ENCODE measurements at places on chromosomes 7 and 10.

GRCh38 chr7:23594879-23595604 is 2.1 kb upstream of the CCDC126 start:
- no peak for DNase-seq

DNA sequence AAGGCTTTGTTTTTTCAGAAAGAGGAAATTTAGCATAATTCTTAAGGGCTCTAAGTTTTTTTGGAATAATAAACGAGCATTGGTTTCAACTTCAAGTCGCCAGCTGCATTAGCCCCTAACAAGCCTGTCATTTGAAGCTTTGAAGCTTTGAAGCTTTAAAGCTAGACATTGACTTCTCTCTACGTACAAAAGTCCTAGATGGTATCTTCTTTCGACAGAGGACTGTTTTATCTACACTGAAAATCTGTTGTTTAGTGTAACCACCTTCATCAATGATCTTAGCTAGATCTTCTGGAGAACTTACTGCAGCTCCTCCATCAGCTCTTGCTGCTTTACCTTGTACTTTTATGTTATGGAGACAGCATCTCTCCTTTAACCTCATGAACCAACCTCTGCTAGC is 79.6 kb upstream of the TMEM72 start:
- DNase-seq, result no peak

DNA sequence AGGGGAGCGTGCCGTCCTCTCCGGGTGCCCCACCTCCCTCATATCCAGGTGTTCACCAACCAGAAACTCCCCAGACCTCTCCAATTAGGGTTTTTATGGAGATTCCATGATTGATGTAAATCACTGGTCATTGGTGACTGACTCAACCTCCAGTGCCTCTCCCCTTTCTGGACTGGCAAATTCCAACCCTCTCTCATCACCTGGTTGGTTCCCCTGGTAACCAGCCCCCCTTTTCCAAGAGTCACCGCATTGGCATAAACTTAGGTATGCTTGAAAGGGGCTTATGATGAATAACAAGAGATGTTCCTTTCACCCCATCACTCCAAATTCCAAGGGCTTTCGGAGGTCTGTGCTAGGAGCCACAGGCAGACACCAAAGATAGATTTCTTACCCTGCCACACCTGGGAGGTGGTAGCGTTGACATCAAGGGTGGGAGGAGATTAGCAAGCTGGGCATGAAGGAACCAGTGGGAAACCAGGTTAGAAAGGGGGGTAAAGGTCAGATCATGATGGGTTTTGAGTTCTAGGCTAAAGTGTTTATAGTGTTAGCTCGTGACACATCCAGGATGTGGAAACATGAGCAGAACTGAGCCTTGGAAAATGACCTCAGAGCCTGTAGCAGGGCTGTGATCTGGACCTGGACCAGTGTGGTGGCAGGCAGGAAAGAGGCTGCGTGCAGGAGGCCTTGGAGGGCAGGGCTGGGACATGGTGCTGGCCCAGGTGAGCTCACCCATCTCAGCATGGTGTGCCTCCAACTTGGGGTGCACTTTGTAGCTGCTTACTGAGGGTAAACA is 45.1 kb downstream of the CAMK1D start:
- no peak for DNase-seq

- no peak for DNase-seq
Observed at GRCh38 chr7:157638563-157638962, 301.8 kb downstream of the DNAJB6 start.

GRCh38 chr10:27742195-27743011 is 3.2 kb downstream of the MKX start:
- DNase-seq, result peak; percentile 87

DNA sequence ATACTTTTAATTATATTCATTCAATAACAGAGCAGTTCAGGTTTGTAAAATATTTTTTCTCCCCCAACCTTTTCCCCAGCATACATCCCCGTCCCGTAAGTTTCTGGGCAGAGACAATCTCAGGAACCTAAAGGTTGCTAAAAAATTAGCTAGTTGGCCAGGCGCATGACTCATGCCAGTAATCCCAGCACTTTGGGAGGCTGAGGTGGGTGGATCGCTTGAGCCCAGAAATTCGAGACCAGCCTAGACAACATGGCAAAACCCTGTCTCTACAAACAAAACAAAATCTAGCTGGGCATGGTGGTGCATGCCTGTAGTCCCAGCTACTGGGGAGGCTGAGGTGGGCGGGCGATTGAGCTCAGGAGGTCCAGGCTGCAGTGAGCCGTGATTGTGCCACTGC is 40.2 kb downstream of the TCF7L2 start:
- no peak for DNase-seq

Measured in cardiac muscle cell (in vitro differentiated cells and primary cell).